ENCODE measurements at places on chromosomes 12 and 14.

- DNase-seq, result no peak
Measured at GRCh38 chr14:104385531-104386101, 193.9 kb upstream of the C14orf180 start.

DNA sequence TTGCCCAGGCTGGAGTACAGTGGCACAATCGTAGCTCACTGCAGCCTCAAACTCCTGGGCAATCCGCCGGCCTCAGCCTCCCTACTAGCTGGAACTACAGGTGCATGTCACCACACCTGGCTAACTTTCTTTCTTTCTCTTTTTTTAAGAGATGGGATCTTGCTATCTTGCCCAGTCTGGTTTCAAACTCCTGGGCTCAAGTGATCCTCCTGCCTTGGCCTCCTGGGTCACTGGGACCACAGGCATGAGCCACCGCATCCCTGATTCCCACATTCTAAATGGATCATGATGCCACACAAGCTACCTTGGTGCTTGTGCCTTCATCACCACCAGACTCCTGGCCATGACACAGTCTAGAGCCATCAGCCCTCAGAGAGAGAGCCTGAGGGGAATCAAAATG lies 43.8 kb downstream of the PRKAB1 start:
- no peak for DNase-seq

- no peak for DNase-seq
Measured at GRCh38 chr12:47813511-47814196, 6.0 kb downstream of the HDAC7 start.

GRCh38 chr12:19095331-19095730 lies 34.2 kb upstream of the PLEKHA5 start:
- no peak for DNase-seq

DNA sequence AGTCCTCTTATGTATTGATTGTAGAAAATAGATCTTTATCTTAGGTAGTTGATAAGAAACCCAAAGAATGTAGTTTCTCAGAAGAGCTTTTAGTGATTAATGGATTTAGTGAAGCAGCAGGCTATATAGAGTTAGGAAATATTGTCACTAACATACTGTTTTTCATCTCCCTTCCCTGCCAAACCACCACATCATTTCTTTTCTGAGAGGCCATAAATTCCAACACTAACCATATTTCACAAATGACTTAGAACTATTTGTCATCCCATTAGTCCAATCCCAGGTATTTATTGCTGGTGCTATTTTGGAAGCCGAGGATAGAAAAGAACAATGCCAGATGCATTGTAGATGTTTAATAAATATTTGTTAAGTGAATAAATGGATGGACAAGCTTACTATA lies 185.7 kb downstream of the KICS2 start:
- no peak for DNase-seq

Data from NCI-H1436 (cell line).